ENCODE measurements at places on chromosomes 12 and 14.

DNA sequence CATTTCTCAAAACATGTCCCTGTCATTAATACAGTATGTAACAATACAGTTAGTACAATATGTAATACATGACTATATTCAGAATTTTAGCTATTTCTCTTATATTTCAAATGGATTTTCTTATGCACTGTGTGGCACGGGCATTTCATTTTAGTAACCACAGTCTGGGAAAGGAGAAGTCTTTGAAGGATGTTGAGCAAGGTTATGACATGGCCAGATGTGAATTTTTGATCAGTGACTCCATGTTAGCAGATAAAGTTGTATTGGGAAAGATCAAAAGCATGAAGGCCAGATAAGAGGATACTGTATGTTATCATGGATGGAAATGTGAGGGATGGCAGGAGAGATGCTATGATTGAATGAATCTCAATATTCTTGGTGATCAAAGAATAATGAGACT, 285.2 kb downstream of the NAV3 start:
- DNase-seq: no peak

DNA sequence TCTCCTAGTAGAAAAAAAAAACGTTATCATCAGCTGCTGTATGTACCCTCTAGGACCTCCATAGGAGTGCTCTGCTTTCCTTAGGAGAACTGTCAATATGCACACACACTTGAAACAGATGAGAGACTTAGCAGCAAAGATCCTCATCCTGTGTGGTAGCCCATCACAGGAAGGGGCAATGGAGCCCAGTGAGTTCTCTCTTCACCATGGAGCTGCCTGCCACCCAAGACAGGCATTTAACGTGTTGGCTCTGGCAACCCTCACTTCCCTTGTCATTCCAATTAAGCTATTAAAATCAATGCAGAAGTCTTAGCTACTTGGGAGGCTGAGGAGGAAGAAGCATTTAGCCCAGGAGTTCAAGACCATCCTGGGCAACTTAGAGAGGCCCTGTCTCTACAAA, 64.8 kb upstream of the PLEKHA5 start:
- no peak for DNase-seq

DNA sequence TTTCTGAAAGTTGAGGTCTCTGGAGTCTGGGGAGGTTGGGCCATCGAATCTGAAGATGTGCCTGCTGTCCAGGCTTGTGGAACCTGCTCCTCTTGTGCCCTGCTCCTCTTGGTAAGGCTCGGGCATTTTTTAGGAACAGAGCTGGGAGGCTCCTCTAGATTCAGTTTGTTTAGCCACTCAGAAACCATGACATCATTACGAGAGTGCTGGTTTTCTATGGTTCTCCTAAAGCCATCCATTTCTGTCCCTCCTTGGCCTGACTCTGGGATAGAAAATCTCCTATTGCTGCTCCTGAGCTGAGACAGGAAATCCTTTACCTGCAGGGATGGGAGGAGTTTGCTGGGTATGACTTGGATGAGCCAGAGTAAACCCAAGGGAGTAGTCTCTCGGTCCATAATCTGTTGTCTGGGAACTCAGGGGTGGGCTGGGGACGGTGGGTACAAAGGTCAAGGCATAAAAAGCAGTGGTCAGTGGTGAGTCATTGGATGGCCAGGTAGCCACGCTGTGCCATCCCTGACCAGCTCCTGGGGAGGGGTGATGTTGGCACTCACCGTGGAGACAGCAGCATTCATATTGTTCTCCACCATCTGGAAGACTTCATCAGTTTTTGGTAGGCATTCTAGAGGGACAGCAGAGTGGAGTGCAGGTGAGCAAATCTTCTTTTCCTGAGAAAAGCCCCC, 2.4 kb upstream of the ADCY4 start:
- no peak for DNase-seq

DNA sequence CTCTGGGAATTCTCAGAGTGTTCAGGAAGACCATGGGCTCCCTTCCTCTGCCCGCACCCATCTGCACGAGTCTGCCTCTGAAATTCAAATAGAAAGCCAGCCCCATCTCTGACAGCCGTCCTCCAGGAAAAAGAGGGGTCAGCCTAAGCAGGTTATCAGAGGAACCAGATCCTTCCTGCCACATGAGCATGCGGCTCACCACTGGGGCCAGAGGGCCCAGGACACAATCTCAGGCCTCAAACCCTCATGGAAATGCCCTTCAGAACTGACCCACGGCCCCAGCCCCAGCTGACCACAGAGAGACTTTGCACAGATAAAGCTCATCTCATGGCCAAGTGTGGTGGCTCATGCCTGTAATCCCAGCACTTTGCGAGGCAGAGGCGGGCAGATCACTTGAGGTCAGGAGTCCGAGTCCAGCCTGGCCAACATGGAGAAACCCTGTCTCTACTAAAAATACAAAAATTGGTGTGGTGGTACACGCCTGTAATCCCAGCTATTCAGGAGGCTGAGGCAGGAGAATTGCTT, 23.2 kb downstream of the PXN start:
- DNase-seq: no peak

DNA sequence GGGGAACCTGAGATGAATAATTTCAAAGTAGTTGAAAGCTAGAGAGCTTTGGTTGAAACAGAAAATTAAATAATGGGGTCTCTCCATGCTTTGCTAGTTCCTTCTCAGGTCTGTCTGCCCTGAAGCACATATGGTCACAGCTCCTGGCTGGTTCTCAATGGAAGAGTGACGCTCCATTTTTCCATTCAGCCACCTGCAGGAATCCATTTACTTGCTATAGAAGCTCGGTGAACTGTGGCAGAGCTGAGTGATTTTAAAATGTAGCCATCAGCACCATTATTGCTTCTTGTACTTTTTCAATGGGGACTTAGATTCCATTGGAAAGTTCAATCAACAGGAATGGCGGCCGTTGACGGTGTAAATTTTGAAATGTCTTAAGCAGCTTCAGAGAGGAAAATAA, 525.2 kb downstream of the GLT1D1 start:
- no peak for DNase-seq

DNA sequence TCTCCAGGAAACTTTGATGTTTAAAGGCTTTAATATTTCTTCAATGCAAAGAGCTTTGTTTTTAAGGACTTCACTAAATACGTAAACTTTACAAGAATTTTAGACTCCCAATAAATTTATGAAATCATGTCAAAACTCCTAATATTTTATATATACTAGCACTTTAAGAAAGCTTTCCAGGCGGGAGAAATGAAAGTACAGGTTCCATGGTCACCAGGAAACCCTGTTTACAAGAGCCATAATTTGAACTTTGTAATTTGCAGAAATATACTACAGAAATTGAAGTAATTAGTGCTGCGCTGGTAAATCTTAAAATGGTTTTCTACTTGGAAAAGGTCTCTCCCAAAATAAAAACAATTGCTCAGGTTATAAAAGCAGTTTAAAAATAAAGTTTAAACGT, 8.8 kb downstream of the CCDC92 start:
- DNase-seq: no peak

DNA sequence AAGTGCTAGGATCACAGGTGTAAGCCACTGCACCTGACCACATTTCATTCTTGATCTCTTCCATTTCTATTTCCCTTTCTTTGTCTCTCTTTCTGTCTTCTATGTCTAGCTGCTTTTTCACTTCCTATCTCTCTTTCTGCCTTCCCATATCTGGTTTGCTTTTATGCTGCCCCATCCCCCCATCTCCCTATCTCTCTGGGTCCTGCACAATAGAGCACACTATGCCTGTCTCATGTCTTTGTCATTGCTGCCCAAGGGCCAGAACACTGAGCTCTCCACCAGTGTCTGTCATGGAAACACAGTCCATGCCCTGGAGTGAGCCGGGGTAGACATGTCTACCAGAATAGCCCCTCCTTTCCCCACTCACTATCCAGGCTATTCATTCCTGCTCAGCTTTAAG, 12.3 kb upstream of the RARG start:
- no peak for DNase-seq

DNA sequence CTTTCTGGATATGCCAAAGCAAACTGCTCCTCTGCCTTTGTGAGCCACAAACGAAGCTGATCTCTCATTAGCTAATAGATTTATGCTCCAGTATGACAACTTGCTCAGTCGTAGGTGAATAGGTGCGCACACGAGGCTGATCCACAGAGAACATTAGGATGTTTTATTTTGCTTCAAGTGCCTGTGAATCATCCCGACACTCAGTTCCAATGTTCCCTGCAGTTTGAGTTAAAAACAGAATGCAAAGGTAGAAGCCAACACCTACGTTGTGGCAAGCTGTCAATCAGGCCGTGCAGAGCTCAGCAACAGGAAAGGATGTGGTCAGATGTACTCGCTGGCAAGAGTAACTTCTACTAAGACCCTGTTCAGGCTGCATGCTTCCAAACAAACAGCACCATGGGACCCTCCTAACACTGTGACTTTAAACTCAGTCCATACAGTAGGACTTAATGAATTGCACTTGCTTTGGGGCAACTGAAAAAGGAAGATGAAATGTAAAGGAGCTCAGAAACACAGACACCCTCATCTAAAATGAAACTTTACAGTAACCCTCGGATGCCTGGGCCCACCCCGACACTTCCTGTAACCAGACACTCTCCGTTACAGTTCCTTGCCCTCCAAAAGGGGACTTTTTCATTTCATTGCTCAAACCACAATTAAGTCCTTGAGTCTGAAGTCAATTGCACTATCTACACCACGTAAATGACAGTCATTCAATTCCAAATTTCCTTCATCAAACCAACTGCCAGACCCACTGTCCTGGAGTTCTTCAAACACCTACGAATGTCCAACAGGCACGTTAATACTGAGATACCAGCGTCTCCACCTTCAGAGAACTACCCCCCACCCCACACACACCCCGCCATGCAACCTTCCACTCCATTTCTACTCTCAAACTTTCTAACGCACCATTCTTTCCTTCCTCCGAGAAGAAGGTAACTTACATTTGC, 1.6 kb downstream of the CCDC88C start:
- DNase-seq: no peak

DNA sequence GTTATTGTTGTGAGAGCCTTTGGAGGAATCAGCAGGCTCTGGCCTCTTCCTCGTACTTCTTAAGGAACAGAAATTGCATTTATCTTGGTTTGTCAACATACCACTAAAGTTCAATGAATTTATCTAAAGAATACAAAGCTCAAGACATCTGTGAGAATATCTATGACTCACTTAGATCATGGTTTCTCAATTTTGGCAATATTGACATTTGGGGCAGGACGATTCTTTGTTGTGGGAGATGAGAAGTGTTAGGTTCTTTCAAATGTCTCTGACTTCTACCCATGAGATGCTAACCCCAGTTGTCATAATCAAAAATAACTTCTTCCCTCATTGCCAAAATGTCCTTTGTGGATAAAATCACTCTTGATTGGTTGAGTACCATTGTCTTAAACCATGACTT, 1190.3 kb downstream of the GALC start:
- DNase-seq: no peak

GRCh38 chr14:84825481-84826251, 704.3 kb upstream of the FLRT2 start:
- no peak for DNase-seq

DNA sequence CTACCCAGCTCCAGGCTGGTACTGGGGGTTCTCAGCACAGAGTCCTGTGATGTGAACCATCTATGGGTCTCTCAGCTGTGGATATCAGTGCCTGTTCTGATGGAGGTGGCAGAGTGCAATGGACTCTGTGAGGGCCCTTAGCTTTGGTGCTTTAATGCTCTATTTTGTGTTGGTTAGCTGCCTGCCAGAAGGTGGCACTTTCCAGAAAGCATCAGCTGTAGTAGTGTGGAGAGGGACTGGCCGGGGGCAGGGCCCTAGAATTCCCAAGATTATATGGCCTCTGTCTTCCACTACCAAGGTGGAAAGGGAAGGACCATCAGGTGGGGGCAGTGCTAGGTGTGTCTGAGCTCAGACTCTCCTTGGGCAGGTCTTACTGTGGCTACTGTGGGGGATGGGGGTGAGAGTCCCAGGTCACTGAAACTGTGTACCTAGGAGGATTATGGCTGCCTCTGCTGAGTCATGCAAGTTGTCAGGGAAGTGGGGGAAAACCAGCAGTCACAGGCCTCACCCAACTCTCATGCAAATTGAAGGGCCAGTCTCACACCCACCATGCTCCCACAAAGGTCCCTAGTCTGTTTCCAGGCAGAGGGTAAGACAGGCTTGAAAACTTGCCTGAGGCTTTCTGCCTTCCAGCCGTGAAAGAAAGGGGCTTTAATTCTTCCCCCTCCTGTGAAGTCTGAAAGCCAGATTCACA, 878.1 kb downstream of the C12orf50 start:
- DNase-seq: no peak

DNA sequence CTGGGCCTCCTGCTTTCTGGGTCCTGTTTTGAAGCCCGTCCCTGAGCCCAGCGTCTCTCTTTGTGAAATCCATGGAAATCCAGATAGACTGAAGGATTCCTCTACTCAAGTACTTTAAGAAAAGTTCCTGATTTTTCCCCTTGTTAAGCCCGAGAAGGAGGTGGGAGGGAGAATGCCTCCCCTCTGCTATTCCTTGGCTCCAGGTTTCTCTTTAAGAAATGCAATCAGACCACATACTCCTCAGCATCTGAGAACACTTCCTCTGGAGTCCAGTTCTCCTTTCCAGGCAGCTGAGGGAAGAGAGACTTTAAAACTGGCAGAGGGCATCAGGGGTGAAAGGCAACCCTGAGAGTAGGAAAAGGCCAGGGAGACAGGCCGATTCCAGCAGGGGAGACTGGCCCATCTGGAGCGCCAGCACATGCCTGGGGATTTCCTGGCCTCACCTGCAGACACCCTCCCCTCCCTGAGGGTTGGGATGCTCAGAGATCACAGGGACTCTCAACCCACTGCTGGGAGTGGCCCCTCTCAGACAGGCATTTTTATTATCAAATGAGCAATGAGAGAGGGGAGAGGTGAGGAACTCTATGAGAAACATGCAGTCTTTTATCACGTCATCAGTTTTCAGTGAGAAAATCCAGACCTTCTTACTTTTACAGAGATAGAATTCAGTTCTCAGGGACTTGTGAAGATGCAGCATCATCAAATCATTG, 2.0 kb upstream of the EMP1 start:
- DNase-seq: no peak

GRCh38 chr14:79588398-79588797, 622.9 kb downstream of the DIO2 start:
- no peak for DNase-seq

- DNase-seq: no peak
Measured at GRCh38 chr12:14111230-14111865, 129.9 kb upstream of the GRIN2B start.

DNA sequence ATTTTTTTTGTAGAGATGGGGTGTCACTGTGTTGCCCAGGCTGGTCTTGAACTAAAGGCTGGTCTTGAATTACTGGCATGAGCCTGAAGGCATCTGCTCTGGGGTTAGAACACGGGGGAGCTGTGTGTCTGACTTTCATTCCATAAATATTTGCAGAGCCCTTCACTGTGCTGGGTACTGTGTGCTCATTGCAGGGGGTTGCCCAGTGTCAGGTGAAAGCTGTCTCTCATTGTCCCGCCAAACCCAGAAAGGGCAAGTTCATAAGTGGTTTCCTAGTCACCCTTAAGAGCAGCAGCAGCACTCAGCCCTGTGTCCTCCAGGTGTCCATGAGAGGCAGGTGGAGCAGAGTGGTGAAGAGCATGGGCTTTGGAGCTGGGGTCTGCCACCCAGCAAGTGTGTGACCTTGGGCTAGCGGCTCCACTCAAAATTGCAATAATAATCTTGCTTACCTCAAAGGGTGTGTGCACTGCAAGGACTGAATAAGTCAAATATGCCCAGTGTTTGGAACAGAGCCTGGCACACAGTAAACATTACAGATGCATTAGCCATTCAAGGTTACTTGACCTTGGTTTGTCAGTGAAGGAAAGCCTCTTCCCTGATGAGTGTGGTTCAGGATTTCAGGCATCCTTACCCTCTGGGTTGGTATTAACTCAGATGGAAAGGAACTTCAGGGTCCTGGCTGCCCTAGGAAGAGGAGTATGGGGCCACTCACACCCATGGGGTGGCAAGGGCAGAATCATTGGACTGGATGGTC, 4.4 kb upstream of the SMIM41 start:
- no peak for DNase-seq

GRCh38 chr14:100540926-100541620, 46.1 kb downstream of the BEGAIN start:
- no peak for DNase-seq
